Natural killer cell (primary cell): ENCODE measurements at places on chromosomes 3 and 15. TPM values are rescaled to one million over a fixed set of nuclear protein-coding genes. Genes with fewer than 3 reads are reported as not detected.

GRCh38 chr3:139506766-139507165 lies 30.4 kb upstream of the RBP2 start:
- no peaks in the 10 kb centered on the region for H3K27me3 ChIP-seq
- no peak overlapping the region for H3K27ac ChIP-seq
- H3K36me3 ChIP-seq, result no peaks in the 10 kb centered on the region
- no peak for DNase-seq
- no peaks in the 10 kb centered on the region for H3K4me1 ChIP-seq

The FBXL2 gene
- not detected for total RNA-seq

The GMNC gene
- total RNA-seq, result not detected

The KNL1 gene
- 4.1 TPM for total RNA-seq

DNA sequence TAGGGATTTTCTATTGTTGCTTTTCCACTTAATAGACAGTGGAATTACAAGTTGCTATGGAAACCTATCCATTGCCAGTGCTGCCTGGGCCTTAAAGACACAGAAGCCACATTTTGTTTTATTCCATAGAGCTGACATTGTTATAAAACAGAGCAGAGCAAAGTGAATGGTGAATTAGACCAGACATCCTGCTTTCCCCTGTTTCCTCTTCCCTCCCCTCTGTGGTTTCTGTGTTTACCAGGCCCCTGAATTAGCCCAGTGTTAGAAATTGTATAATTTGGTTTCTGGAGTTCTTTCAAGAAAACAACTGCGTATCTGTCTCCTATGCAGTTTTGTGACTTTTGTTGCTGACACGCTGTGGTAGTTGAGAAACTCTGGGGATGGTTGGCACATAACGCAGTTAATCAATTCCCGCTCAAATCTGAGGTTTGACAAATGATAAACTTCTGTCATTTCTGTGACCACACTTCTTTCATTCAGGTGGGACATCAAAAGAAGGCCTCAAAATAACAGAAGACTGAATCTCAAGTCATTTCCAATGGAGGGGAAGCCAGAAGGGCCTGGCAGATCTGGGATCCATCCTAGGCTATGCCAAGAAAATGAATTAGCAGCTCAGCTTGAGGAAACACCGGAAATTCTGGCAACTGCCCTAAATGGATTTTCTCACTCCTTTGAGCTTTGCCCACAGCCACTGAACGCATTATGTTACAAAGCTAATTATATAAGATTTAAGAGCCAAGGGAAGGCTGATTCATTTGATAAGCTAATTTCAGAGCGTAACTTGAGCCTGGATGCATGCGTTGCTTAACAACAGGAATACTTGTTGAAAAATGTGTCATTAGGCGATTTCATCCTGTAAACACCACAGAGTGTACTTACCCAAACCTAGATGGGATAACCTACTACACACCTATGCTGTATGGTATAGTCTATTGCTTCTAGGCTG lies 46.9 kb downstream of the NR1D2 start:
- no peak overlapping the region for H3K4me3 ChIP-seq
- H3K36me3 ChIP-seq, result no peaks in the 10 kb centered on the region
- no peaks in the 10 kb centered on the region for H3K27me3 ChIP-seq
- DNase-seq, result no peak

DNA sequence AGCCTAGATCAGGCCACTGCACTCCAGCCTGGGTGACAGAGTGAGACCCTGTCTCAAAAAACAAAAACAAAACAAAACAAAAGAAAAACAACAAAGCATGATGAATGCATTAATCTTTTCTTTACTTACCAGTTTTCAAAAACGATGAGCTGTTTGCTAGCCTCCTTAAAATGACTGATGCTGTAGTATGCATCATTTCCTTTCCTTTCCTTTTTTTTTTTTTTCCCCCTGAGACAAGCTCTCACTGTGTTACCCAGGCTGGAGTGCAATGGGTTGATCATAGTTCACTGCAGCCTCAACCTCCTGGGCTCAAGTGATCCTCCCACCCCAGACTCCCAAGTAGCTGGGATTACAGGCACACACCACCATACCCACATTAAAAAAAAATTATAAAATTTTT lies 202.0 kb downstream of the ADAMTSL3 start:
- no peaks in the 10 kb centered on the region for H3K27me3 ChIP-seq
- no peaks in the 10 kb centered on the region for H3K4me1 ChIP-seq
- no peaks in the 10 kb centered on the region for H3K36me3 ChIP-seq
- DNase-seq, result no peak
- no peak overlapping the region for H3K27ac ChIP-seq

- H3K27ac ChIP-seq, result no peak overlapping the region
- no peak overlapping the region for H3K4me3 ChIP-seq
- H3K4me1 ChIP-seq, result peaks cover 14% of the 10 kb centered on the region
- no peaks in the 10 kb centered on the region for H3K36me3 ChIP-seq
- no peak for DNase-seq
- no peaks in the 10 kb centered on the region for H3K27me3 ChIP-seq
These were observed 139.9 kb downstream of the TJP1 start for GRCh38 chr15:29682361-29682760.

The HTR3E gene
- total RNA-seq, result not detected

The RNF7 gene
- total RNA-seq, result 75.0 TPM

The ZNF717 gene
- 10.6 TPM for total RNA-seq

DNA sequence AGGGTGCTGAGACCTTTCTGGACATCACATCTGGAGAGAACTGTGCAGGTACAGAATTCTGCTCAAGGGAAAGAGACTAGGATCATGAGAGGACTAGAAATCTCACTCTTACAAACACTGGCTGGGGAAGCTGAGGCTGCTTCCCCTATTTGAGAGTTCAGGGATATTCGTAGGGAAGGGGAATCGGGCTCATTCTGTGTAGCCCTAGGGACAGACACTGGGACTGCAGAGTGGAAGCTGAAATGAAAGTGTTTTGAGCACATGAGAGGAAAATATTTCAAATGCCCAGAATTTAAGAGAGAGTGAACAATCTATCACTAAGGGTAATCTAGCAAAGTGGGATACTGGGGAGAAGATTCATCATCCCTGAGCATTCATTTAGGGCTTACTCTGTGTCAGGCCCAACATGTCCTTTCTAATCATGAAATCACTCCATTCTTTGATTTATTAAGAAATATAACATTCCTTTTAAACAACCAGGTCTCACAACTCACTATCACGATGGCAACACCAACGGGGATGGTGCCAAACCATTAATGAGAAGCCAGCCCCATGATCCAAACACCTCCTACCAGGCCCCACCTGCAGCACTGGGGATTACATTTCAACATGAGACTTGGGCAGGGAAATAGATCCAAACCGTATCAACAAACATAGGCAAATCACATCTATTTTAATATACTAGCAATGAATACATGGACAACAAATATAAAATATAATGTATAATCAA lies 63.0 kb downstream of the CPN2 start:
- no peak overlapping the region for H3K4me3 ChIP-seq
- peaks cover 7% of the 10 kb centered on the region for H3K27me3 ChIP-seq
- no peaks in the 10 kb centered on the region for H3K36me3 ChIP-seq
- H3K4me1 ChIP-seq, result no peaks in the 10 kb centered on the region
- no peak for DNase-seq
